ENCODE measurements at places on chromosomes 16 and 17.
A peak's percentile ranks its signal among the peaks of the same experiment; 100 is the strongest.

DNA sequence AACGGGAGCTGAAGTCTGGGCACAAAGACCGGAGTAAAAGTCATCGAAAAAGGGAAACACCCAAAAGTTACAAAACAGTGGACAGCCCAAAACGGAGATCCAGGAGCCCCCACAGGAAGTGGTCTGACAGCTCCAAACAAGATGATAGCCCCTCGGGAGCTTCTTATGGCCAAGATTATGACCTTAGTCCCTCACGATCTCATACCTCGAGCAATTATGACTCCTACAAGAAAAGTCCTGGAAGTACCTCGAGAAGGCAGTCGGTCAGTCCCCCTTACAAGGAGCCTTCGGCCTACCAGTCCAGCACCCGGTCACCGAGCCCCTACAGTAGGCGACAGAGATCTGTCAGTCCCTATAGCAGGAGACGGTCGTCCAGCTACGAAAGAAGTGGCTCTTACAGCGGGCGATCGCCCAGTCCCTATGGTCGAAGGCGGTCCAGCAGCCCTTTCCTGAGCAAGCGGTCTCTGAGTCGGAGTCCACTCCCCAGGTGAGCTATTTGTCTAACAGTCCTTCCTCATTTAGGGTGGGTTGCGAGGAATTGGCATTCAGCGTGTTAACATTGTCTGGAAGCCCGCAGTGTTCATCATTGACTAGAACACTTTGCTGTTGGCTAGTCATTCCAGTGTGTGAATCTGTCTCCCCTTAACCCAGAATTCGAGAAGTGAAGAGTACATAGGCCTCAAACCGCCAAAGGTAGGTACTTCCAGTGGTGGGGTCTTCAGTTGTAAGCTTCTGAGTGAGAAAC, 1.5 kb downstream of the CDK12 start:
- DNase-seq, result no peak

DNA sequence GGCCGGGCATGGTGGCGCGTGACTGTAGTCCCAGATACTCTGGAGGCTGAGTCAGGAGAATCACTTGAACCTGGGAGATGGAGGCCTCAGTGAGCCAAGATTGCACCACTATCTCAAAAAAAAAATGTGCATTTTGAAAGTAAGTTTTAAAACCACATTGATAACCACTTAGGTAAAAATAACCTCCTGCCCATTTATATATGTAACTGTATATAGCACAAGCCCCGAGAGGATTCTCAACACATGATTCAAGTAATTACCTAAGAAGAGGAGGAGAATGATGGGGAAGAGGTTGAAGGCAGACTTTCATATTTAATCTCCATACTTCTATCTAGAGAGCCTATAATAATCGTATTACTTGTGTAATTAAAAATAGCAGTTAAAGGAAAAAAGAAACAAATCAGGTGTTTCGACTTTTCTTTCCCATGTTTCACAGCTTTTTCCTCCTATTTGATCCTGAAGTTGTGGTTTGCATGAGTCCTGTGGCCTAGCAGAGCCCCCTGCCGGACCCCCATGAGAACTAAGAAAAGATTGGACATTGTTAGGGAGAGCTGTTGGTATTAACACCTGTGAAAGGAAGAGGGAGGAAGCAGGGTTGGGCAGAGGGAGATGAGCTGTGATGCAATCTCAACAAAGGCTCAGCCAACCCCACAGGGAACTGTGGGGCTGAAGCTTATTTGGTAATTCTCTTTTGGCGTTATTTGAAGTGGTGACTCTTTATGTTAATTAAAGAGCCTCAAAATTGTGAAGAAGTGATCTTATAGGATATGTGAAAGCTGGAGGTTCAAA, 22.1 kb downstream of the PMFBP1 start:
- no peak for DNase-seq

- no peak for DNase-seq
These were observed 29.6 kb downstream of the NLK start for GRCh38 chr17:28071891-28072606.

GRCh38 chr16:28218109-28218508, 6.3 kb upstream of the XPO6 start:
- DNase-seq, result peak; percentile 64

DNA sequence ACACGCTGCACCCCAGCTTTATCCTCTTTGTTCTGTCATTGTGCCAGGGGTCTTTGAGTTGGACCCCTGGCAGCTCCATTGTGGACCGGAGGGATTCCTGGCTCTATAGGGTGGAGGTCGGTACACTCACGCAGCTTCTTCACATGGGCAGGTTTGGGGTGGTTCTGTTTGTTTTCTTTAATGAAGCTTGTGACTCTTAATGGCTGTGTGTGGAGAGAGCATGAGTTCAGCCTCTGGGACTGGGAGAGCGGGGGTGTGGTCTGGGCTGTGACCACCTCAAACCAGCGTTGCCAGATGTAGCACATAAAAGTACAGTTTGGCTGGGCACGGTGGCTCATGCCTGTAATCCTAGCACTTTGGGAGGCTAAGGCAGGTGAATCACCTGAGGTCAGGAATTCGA, 21.2 kb upstream of the NAGLU start:
- DNase-seq, result no peak

DNA sequence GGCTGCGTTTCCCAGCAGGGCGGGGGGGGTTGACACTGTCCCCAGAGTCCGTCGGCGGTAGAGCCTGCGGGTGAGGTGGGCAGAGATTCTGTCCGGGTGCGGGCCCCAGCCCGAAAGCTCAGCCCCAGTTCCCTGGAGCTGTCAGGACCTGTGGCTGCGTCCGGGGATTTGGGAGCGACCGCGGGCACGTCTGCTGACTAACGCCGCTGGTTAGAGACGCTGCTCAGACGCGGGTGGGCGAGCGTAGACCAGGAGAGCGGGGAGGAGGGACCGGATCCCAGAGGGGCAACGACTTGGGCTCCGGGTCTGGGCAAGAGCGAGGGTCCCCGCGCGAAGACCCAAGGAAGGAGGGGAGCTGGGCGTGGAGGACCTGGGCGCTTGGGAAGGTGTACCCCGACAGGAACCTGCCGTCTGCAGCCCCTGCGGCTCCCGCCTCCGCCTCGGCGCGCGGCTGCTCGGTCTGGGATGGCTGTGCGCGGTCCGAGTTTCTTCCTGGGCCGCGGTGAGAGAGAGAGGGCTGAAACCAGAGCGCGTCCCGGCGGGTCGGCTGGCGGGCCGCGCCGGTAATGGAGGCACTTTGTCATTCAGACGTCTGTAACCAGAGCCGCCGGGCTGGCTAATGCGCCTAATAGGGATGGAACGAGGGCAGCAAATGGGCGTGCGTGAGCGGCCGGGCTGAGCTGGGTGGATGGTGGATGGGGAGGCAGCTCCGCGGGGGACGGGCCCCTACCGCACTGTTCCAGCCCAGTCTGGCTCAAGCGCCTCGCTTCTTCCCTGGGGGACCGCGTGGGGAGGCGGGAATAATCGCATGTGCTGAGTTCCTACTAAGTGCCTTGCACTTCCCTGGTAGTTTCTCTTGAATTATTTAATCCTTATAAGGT, 2.3 kb downstream of the NGFR start:
- DNase-seq, result no peak

DNA sequence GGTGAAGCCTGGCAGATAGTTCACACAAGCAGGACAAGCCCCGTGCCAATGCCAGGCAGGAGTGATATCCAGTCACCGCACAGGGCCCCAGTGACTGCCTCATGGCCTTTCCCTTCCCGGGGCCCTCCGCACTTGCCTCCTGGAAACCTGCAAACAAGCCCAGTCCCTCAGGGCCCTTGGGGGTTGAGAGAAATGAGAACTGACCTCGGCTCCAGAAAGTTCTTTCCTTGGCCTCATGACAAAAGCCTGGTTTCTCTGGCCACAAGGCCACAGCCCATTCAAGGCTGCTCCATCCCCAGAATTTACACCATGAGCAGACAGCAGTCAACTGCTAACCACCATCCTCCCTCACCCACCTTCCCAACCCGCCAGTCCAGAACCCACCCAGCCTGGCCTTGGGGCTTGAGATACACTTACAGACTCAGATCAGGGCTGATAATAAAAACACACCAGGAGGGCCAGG, 77.6 kb downstream of the CCDC182 start:
- DNase-seq, result no peak

GRCh38 chr16:16029431-16030011, 80.1 kb downstream of the ABCC1 start:
- DNase-seq, result no peak
